ENCODE measurements at places on chromosomes 12 and 14.
A peak's percentile ranks its signal among the peaks of the same experiment; 100 is the strongest.

DNA sequence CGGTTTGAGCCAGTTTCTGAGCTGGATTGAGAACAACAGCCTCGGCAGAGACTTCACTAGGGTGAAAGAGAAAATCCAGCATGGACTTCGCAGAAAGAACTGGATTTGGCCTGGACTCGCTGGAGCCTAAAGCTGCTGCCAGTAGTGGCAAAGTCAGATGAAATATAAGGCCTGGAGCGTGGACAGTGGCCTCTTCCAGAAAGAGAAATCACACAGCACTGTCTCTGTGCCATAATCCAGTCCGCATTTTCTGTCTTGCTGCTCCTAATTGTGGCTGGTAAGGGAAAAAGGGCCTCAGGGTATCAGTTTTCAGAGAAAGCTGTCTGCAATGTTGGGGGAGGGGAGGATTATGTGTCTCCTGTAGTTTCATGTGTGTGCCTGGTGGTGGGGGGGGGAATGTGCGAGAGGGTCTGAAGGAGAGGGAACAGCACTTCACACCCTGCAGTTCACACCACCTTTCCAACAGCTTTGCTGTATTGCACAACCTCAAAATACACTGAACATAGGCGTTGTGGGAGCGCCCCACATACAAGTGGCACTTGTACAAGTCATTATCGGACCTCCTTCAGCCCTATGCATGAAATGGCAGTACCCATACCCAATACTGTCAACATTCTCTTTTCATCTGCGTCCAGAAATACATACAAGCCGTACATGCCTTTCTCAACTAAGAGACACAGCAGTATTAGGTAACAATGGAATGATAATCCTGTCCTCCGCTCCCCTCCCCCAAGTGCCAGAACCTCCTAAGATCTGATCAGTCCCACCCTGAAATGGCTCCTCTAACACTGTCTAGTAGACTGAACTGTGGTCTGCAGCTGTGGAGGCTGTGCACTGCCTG is 107.5 kb upstream of the ATF7IP start:
- peak; percentile 51 for DNase-seq

DNA sequence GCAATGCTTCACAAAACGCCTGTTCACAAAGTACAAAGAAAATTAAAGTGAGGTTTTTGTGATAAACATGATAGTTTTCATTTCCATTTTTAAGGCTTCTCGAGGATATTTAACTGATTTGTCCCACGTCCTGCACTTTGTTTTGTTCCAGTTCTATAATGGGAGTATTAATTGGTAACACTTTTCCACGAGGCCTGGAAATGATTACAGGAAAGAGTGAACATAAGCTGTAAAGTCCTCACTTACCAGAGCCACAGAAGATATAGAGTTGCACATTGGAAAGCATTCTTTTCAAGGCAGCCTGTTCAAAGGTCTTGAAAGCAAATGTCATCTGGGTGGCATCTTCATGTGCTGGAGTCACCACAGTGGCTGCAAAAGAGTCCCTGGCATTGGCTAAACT is 1236.6 kb downstream of the BCL11B start:
- no peak for DNase-seq

DNA sequence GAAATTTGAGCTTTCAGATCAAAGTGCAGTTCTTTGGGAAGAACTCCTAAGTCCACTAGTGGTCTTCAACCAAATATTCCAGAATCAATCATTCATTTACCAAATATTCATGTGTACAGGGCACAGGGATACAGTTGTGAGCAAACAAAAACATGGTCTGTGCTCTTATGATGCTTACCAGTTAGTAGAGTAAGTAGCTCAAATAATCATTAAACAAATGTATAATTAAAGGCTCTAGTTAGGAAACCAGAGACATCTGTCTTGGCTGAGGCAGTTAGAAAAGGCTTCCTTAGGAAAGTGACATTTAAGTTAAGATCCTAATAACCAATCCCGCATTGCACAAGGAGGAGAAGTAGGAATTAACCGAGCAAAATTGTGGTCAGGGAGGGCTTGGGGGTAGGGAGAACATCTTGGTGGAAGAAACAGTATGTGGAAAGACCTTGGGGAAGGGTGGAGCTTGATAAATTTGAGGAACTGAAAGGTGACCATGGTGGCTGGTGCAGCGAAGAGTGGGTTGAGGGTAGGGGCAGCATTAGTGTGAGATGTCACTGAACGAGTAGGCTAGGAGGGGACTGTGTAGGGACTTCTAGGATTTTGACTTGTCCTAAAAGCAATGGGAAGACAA is 40.0 kb downstream of the PEBP1 start:
- DNase-seq, result no peak

GRCh38 chr12:93757792-93758694 is 80.9 kb downstream of the CRADD start:
- DNase-seq, result no peak

DNA sequence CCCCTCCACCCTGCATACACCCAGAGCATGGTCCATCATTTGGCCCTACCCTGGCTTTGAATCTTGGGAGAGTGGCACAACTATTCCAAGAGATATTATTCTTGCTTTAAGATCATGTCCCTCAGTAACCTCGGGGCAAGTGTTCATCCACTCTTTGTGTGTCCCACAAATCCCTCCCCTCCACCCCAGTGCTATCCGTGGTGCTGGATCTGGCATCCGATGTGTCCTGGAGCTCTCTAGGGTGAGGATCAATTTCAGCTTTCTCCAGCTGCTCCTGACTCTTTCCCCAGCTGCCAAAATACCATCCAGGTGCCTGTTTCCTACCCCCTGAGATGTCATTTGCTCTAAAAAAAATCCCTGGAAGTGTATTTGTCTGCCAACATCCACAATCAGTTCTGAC is 64.8 kb upstream of the CMKLR1 start:
- no peak for DNase-seq

DNA sequence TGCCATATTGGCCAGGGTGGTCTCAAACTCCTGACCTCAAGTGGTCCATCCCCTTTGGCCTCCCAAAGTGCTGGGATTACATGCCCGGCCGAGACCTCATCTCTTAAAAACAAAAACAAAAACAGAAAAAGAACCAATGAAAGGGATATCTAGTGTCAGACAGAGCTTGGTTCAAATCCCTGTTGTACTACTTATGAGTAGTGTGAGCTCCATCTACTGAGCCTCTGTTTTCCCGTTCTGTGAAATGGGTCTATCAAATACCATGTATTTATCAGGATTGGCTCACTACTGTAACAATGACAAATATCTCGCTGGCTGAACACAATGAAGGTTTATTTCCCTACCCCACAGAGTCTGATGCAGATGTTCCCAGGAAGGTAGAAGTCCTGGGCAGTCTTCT is 36.9 kb upstream of the HNF1A start:
- no peak for DNase-seq

DNA sequence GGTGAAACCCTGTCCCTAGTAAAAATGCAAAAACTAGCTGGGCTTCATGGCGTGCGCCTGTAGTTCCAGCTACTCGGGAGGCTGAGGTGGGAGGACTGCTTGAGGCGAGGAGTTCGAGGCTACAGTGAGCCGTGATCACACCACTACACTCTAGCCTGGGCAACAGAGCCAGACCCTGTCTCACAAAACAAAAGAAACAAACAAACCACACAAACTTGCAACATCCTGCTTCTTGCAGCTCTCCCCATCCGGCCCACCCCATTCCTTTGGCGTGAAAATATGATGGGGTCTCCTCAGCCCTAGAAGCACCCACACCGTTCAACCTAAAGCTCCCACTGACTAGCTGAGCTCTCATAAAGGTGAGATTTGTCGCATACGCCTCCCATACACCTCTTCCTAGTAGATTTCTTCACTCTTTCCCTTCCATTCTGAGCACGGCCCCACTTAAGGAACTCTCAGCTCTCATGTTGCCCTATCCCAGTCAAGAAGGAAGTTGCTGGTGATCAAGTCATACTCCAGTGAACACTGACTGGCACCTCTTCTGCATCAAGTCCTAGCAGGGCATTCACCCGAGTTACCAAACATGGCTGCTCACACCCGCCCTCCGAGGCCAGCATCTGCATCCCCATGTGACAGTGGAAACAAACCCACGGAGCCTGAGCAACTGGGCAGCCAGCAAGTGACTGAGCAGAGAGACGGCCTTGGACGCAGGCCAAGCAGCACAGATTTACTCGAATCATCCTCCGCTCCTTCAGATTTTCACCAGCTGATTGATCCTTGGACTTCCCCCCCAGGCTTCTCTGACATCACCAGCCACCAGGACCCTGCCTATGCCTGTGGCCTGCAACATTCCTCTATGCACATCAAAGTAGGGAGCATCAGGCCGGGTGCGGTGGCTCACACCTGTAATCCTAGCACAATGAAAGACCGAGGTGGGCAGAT is 18.9 kb upstream of the CD27 start:
- DNase-seq, result no peak

DNA sequence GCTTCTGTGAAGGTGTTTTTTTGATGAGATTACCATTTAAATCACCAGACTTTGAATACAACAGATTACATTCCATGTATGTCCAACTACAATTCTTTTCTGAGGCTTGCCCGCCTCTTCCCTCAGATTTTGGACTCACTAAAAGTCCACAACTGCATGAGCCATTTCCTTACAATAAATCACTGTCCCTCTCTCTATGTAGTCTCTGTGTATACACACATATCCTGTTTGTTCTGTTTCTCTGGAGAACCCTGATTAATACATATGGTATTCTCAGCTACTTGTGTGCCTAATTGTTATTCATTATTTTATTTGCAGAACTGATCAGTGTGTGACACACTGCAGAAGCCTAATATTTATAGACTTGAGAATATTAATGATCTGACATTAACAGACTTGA is 2.4 kb upstream of the MIPOL1 start:
- DNase-seq, result no peak

- DNase-seq, result no peak
Observed at GRCh38 chr12:89796798-89797382, 88.3 kb upstream of the ATP2B1 start.

- no peak for DNase-seq
Observed at GRCh38 chr12:49957570-49957967, 4.1 kb upstream of the AQP5 start.
